CD4-positive, CD25-positive, alpha-beta regulatory T cell (primary cell): ENCODE measurements at places on chromosomes 16 and 17. TPM values are rescaled to one million over a fixed set of nuclear protein-coding genes. Genes with fewer than 3 reads are reported as not detected.

DNA sequence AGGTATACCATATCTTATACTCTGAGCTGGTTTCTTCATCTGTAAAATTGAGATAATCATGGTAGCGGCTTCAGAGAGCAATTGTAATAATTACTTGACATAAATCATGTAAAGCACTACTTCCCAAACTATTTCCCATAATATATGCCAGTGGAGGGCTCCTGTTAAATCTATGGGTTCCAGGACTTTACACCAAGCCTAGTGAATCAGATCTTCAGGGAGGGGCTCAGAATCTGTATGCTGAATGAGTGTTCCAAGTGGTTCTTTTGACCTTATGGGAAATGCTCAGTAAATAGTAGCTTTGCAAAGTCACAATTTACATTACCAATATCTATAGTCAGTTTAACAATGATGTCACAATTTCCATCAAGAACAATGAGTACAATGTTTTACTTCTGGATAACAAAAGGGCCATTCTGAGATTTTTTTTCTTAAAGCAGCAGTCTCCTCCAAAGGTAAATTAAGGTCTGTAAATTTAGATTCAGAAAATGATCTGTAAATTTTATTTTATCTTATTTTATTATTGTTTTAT, 50.9 kb upstream of the NLK start:
- DNase-seq: no peak

- no peak for DNase-seq
Observed at GRCh38 chr16:76577003-76577402, 299.8 kb downstream of the CNTNAP4 start.

- no peak for DNase-seq
Observed at GRCh38 chr16:54631782-54632181, 298.9 kb upstream of the IRX5 start.

NAGS gene
- 0.39 TPM for total RNA-seq

DNA sequence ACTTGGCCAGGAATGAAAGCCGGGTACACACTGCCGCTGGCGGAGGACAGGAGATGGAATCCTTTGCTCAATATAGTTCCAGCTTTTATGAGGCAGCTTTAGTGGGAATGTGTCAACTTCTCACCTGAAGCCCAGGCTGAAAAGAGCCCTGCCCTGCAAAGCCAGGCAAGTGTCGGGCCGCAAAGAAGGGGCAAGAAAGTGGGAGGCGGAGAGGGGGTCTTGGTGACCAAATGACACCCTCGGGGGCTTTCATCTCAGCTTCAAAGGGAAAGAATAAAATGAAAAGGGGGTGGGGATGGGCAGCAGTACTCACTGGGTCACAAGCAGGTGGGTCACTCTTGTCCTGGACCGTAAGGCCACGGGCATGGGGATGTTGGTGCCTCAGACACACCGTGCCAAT, 62.9 kb downstream of the C16orf95 start:
- no peak for DNase-seq
